ENCODE measurements at places on chromosomes 3 and 15. TPM values are rescaled to one million over a fixed set of nuclear protein-coding genes. Genes with fewer than 3 reads are reported as not detected.

PAK6 gene
- total RNA-seq, result not detected

SHISA5 gene
- 122 TPM for total RNA-seq

GNAT1 gene
- not detected for total RNA-seq

PLCB2 gene
- total RNA-seq, result 0.73 TPM

CCR5 gene
- total RNA-seq, result not detected

PPP1R14D gene
- not detected for total RNA-seq

DISP2 gene
- total RNA-seq, result under 0.01 TPM

RPSA gene
- 1,458 TPM for total RNA-seq

PP2D1 gene
- total RNA-seq, result not detected
